Mammary microvascular endothelial cell (primary cell): ENCODE measurements at places on chromosomes 1 and 21. TPM values are rescaled to one million over a fixed set of nuclear protein-coding genes. Genes with fewer than 3 reads are reported as not detected.

Gene DCST2
- total RNA-seq: not detected in 2 replicates

Gene TTLL7
- total RNA-seq: 1.5 and 3.9 TPM in 2 replicates

Gene CFHR1
- total RNA-seq: not detected in 2 replicates

Gene RHEX
- not detected in 2 replicates for total RNA-seq

Gene LAX1
- 0.15 and 0.27 TPM in 2 replicates for total RNA-seq

Gene ABCG1
- 13.3 and 17.9 TPM in 2 replicates for total RNA-seq

Gene ASTN1
- total RNA-seq: not detected in 2 replicates

Gene FCRL4
- not detected in 2 replicates for total RNA-seq

Gene FAM110D
- 3.7 and 4.7 TPM in 2 replicates for total RNA-seq

Gene IL20
- total RNA-seq: not detected in 2 replicates

Gene ZNF670
- total RNA-seq: 3.1 and 6.1 TPM in 2 replicates

Gene SPRR2B
- not detected in 2 replicates for total RNA-seq

Gene CD5L
- not detected in 2 replicates for total RNA-seq

Gene RSPO1
- total RNA-seq: not detected in 2 replicates

Gene SYT11
- 24.2 and 24.4 TPM in 2 replicates for total RNA-seq

Gene KRTAP7-1
- total RNA-seq: not detected in 2 replicates

Gene HSD3B1
- total RNA-seq: not detected in 2 replicates

Gene OR6K3
- total RNA-seq: not detected in 2 replicates

Gene ST6GALNAC5
- total RNA-seq: not detected in 2 replicates

Gene C1orf94
- total RNA-seq: not detected in 2 replicates

Gene BLACAT1
- 0.05 and 0.07 TPM in 2 replicates for total RNA-seq

Gene NGF
- total RNA-seq: not detected in 2 replicates

Gene ANKRD65
- 0.47 and 0.64 TPM in 2 replicates for total RNA-seq

Gene NPL
- total RNA-seq: 1.1 and 1.4 TPM in 2 replicates

Gene MEF2D
- 30.1 and 32.3 TPM in 2 replicates for total RNA-seq

Gene TCHHL1
- not detected in 2 replicates for total RNA-seq

Gene PPIAL4G
- total RNA-seq: not detected in 2 replicates

Gene HSD3B2
- not detected in 2 replicates for total RNA-seq

Gene SERINC2
- total RNA-seq: 12.5 and 17.3 TPM in 2 replicates

Gene MCOLN3
- total RNA-seq: not detected in 2 replicates

Gene LCE1F
- not detected in 2 replicates for total RNA-seq

Gene KRTAP19-3
- not detected in 2 replicates for total RNA-seq

Gene BTBD8
- 1.1 and 2.1 TPM in 2 replicates for total RNA-seq

Gene TNFRSF1B
- total RNA-seq: 22.3 and 36.9 TPM in 2 replicates

Gene FMN2
- 0.15 TPM in 1 of 2 replicates, not detected in the other for total RNA-seq

Gene TEKT2
- 0.07 and 0.30 TPM in 2 replicates for total RNA-seq

Gene TMPRSS15
- total RNA-seq: not detected in 2 replicates

Gene SLC44A5
- total RNA-seq: 0.44 and 0.47 TPM in 2 replicates

Gene NECTIN4
- 0.47 and 0.54 TPM in 2 replicates for total RNA-seq
